ENCODE measurements at places on chromosomes 7 and 10. TPM values are rescaled to one million over a fixed set of nuclear protein-coding genes. Genes with fewer than 3 reads are reported as not detected.
A peak's percentile ranks its signal among the peaks of the same experiment; 100 is the strongest.

- DNase-seq, result no peak
Measured at GRCh38 chr10:28418069-28418468, 114.8 kb upstream of the WAC start.

Gene SPDYE6
- total RNA-seq, result not detected

GRCh38 chr7:146736446-146737190 lies 620.0 kb downstream of the CNTNAP2 start:
- no peak for DNase-seq

DNA sequence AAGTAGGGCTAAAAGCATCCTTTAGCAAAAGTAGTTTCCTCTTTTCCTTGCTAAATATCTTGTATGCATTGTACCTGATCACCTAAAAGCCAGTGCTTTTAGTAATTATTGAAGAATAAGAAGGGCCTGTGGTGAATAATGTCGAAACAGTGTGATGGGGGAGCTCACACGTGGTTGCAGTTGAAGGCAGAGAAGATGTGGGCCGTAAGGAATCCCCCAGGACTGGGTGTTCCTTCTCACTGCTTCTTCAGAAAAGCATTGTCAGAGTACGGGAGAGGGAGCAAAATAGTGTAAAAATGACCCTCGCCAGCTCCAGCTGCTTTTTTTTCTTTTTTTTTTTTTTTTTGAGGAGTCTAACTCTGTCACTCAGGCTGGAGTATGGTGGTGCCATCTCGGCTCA lies 201.1 kb downstream of the NSUN6 start:
- no peak for DNase-seq

DNA sequence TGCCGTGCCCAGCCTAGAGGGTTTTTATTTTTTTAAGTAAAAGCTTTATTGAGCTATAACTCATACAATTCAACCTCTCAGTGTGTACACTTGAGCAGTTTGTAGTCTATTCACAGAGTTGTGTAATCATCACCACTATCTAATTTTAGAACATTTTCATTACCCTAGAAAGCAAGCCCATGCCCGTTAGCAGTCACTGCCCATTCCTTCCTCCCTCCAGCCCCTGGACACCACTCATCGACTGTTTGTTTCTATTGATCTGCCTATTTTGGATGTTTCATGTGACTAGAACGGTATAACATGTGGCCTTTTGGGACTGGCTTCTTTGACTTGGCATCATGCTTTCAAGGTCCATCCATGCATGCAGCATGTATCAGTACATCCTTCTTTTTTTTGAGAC lies 25.7 kb upstream of the SEC61A2 start:
- DNase-seq, result no peak

- peak; percentile 96 for DNase-seq
Measured at GRCh38 chr7:138875794-138876193, 77.8 kb upstream of the ATP6V0A4 start.

Gene OR6B1
- total RNA-seq, result not detected

- no peak for DNase-seq
Measured at GRCh38 chr10:72342911-72343310, 11.8 kb downstream of the DNAJB12 start.

DNA sequence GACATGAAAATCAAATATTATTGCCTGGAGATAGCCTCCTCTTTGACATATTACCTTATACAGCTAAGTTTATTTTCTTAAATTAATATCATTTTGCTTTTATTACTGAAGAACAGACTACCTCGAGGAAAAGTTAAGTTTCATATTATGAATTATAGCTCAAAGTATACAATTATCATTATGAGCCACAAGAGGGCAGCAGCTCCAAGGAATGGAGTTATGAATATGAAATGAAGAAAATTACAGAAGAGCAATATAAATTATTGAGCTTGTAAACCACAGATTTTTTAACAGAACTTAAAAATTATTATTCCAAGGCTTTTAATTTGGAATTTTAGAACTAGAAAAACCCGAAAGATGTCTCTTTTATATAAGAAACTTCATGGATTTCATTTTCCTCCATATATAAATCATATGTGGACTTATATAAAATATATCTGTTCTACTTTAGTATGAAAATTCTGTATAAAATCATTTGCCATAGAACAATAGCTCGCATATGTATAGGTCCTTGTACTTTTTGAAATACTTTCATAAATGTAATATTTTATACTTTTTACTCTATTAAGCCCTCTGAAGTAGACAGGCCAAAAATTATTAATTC lies 40.1 kb downstream of the IQUB start:
- DNase-seq, result peak; percentile 24

Gene EVX1
- total RNA-seq, result not detected
